ENCODE measurements at places on chromosomes 2 and 18.

DNA sequence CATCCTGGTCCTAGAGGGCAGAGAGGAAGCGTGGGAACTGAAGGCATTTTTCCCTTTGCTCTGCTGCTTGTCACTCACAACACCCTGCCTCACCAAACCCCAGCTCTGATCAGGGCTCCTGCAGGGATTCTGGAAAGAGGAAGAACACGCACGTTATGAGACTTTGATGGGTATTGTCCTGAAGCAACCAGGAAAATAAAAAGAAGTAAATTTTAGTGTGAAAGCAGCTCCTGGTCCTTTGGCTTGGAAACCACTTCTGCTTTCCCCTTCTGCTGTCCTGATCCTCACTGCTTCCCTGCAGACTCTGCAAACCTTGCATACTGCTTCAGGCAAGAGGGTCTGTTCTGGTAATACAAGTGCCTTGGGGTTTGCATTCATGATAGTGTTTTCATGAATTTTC, 164.1 kb downstream of the SLC8A1 start:
- no peak for DNase-seq

DNA sequence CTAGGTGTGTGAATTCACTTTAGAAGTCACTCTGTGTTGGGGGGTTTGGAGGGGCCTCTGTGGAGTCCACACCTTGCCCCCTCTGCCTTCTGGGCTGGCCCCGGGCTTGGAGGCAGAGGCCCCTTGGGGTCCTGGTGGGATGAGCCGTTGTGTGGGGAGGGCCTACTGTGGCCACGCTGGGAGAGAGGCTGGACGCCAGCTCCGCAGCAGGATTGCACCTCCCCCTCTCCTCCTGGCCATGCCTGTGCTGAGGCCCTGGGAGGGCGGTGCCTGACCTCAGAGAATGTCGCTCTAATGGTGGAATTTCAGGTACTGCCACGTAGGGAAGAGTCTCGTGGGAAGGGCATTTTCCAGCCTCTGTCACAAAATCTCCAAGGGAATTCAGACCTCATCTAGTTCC, 237.0 kb downstream of the ATAD2B start:
- no peak for DNase-seq

DNA sequence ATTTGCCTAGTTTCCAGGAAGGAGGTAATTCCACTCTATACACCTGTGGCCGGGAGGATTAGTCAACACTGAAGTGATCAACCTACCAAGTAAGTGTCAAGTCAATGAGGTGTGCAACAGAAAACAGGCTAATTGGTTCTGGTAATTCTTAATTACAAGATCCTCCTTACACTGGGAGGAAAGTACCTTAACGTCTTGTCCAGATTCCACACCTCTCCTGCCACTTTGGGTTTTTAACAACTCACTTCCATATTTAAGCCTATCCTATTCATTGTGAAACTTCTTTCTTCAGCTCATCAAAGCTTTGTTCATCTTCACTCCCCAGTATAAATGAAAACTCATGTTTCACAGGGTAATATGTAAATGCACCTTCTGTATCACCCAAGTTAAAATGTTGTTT, 22.0 kb upstream of the MAP4K4 start:
- DNase-seq, result no peak

- DNase-seq, result no peak
Measured at GRCh38 chr2:37838541-37839167, 86.4 kb upstream of the RMDN2 start.

DNA sequence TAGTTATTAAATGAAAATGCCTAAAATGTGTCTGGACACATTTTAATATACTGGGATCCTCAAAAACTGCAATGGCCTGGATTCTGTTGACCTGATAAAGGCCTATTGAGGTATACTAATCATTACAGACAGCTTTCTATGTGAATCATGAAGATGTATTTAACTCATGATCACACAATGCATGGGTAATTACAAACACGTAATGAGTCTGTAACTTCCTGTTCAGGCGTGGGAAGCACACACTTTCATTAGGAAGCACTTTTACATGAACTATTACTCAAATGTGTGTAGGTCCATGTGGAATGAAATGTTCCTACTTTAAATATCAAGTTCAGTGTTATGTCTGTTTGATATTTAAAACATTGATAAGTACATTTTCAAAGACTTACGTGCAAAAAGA, 108.7 kb downstream of the NCKAP5 start:
- no peak for DNase-seq

GRCh38 chr18:61464551-61465142, 131.4 kb downstream of the CDH20 start:
- DNase-seq, result no peak

GRCh38 chr2:212900715-212901114, 250.7 kb downstream of the IKZF2 start:
- no peak for DNase-seq

- DNase-seq, result no peak
Measured at GRCh38 chr2:65799141-65799854, 366.9 kb upstream of the SPRED2 start.

- no peak for DNase-seq
Measured at GRCh38 chr2:232925821-232926156, 55.7 kb downstream of the SNORC start.

GRCh38 chr2:215681799-215682596, 246.1 kb upstream of the FN1 start:
- DNase-seq, result no peak

GRCh38 chr2:38146907-38147307, 71.0 kb upstream of the CYP1B1 start:
- DNase-seq, result peak; percentile 92

DNA sequence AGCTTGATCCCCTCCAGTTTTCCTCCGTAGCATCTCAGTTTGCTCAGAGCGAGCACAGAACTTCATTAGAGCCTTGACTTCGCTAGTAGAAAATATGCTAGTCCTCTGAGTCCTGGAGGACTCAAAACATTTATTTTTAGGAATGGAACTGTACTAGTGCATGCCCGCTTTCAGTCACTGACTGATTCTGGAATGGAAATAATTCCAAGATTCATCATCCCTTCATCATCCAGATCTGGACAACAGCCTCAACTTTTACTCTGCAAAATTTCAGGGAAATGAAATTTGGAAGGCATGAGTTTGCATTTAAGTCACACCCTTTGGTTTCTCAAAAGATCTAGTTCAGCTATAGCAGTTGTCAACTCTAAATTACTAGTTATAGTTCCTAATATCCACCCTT, 304.6 kb downstream of the XIRP2 start:
- DNase-seq, result no peak

- no peak for DNase-seq
Measured at GRCh38 chr2:86566821-86567190, 3.6 kb upstream of the CHMP3 start.

DNA sequence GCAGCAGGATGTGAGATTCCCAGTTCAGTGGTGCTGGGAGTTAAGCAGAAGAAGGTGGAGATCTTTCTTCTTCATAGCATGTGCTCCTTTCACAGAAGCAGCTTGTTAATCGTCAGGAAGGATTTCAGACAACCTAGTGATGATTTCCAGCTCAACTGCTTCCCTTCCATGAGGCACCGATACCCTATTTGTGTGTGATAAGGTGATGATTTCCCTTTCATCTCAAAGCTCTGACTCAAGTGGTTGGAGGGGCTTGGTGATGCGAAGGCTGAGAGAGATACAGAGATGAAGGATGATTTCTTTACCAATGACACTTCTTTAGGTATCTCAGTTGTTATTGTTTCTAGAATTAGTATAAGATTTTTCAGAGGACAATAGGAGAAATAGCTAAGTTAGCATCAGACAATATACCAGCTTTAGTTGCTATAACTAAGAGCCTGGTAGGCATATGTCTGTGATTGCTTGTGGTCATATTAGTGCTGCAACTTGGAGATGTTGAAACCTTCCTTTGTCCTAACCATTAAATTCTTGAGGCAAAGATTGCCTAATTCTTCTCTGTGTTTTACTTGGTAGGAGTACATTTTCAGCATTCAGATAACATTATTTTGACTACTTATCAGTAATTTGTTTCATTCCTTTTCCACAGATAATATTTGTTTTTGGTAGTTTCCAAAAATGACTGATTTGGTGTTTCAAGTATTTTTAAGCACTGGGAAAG, 111.3 kb downstream of the PLCL1 start:
- DNase-seq, result no peak

DNA sequence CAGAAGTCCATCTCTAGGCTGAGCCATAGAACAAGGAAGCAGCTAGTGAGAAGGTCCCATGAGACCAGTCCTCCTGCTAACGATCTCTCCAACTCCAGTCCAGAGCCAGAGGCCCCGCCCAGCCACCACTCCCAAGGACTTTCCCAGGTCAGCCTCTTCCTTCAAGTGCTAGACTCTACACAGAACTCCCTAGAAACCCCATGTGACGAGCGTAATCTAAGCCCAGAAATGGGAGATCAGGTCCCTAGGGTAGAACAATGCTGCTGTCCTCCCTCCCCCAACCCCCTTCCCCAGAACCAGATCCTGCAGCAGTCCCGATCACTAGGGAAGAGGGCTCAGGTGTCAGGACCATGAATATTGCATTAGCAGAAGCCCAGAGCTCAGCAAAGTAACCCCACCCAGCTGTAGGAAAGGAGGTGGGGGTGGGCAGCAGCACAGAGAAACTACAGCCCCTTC, 6.9 kb downstream of the DCTN1 start:
- no peak for DNase-seq

DNA sequence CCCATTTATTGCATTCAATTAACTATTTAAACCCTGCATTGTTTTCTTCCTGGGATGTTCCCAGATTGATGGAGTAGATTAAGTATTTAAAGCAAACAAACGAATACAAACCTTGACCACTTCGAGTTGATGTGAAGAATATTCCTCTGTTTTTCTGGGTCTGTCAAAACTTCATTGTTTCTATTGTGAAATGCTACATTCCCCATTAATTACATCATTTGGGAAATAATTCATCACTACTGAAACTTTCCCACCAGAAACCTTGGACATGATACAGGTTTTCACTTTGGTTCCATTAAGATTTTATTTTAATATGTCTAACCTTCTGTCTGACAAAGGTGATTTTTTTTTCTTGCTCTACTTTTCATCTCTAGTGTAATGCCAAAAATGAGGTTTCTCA, 365.1 kb upstream of the ETAA1 start:
- no peak for DNase-seq

GRCh38 chr2:120704696-120705095, 31.0 kb upstream of the GLI2 start:
- DNase-seq, result no peak

GRCh38 chr2:16104949-16105668, 164.8 kb downstream of the MYCN start:
- DNase-seq, result no peak

DNA sequence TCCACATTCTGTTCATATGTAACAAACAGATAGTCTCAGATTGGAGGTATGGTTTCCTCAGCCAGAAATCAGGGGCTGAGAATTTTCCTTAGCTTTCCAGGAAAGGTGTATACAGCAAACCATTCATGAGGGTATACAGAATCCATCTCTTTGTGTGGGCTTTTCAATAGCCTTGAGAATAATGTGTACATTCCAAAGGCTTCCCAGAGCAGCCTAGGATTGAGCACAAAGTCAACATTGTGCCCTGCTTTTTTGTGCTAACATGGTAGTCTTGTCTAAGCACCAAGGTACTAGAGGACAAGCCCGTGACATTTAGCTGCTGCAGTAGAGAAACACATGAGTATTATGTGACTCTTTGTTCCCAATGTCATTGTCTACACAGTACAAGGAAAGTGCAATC, 322.1 kb upstream of the TANK start:
- DNase-seq, result no peak

DNA sequence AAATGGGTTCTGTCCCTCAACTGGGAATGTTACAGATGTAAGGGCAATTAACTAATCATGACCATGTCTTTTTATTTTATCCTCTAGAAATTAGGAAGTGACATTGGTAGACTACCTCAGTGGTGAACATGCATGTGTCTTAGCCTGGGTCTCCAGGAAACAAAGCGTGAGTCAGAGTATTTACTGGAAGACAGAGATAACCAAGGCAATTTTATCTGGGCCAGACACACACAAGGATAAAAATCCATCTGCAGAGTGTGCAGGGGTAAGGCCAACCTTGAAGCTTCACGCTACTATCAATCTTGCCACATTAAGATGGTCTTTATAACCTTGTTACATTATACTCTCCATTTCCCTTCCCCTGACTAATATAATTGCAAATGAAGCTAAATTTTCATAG, 487.5 kb downstream of the SUCLG1 start:
- DNase-seq, result no peak

DNA sequence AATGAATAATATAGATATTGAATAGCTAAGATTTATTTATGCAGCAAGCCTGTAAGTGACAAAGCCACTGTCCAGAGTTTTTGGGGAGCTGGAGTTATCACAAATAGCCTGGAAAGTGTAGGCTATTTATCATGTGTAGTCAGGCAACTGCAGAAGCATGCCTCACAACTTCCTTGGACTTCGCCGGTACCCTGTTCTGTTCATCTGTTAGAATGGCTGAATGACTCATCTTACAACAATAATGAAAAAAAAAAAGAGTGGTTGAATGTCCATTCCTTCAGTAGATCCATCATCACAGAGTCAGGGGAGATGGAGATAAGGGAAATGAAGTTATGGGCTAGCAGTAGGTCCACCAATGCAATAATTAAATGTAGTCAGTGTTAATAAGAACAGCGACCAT, 24.0 kb upstream of the ATP5MC3 start:
- DNase-seq, result no peak

DNA sequence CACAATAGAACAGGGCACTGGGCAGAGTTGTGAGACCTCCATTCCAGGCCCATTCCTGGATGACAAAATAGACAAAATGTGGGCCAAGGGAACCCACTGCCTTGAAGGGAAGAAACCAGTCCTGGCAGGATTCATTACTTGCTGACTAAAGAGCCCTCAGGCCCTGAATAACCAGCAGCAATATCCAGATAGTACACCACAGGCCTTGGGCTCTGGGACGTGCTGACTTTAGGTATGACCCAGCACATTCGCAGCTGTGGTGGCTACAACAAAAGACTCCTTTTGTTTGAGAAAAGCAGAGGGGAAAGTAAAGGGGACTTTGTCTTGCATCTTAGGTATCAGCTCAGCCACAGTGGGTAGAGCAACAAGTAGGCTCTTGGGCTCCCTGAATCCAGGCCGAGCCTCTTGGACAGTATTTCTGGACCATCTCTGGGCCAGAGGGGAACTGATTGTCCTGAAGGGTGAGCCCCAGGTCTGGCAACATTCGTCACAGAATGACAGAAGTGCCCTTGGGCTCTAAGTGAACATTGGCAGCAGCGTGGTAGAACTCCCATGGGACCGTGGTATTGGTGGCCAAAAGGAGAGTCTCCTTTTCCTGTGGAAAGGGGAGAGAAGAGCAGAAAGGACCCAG, 89.9 kb upstream of the CD226 start:
- DNase-seq, result no peak

GRCh38 chr2:9306911-9307310, 100.3 kb downstream of the ASAP2 start:
- DNase-seq, result no peak

- no peak for DNase-seq
Measured at GRCh38 chr2:135119582-135119981, 67.5 kb downstream of the RAB3GAP1 start.

GRCh38 chr2:109299536-109299935, 170.5 kb downstream of the SH3RF3 start:
- DNase-seq, result no peak

- DNase-seq, result peak; percentile 5
Measured at GRCh38 chr2:8090748-8091700, 590.8 kb upstream of the ID2 start.

All from HTR-8/SVneo (cell line).